ENCODE measurements at places on chromosomes 1 and 21. TPM values are rescaled to one million over a fixed set of nuclear protein-coding genes. Genes with fewer than 3 reads are reported as not detected.
A peak's percentile ranks its signal among the peaks of the same experiment; 100 is the strongest.

- H3K36me3 ChIP-seq = no peaks in the 10 kb centered on the region
- H3K27ac ChIP-seq = no peak overlapping the region
- H3K4me1 ChIP-seq = no peaks in the 10 kb centered on the region
- H3K27me3 ChIP-seq = no peaks in the 10 kb centered on the region
These were observed 34.4 kb downstream of the WLS start for GRCh38 chr1:68197891-68198290.

- no peak overlapping the region for H3K27ac ChIP-seq
- H3K4me1 ChIP-seq = peaks cover 15% of the 10 kb centered on the region
- H3K27me3 ChIP-seq = peaks cover 27% of the 10 kb centered on the region
- H3K4me3 ChIP-seq = no peak overlapping the region
These were observed 2.7 kb upstream of the CNN3 start for GRCh38 chr1:94929351-94930217.

DNA sequence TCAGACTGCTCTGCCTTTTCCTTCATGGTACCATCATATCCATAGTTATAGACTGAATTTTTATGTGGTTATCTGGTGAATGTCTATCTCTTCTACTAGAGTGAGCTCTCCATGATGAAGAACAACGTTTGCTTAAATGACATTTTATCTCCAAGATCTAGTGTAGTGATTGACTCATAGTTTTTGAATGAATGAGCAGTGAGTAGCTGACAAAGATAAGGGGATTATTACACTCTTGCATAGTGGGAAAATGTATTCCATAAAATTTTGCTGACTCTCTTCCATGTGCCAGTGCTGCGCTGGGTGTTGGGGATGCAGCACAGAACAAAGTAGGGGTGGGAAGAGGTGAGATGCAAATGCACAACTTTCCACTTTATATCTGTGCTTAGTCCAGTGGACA is 147.7 kb downstream of the TGFB2 start:
- H3K4me3 ChIP-seq = no peak overlapping the region
- H3K27ac ChIP-seq = no peak overlapping the region
- H3K27me3 ChIP-seq = peaks cover 13% of the 10 kb centered on the region
- H3K36me3 ChIP-seq = no peaks in the 10 kb centered on the region
- no peak for DNase-seq

- H3K27me3 ChIP-seq = peaks cover 64% of the 10 kb centered on the region
- H3K4me3 ChIP-seq = peak within 1 kb of the TSS; percentile 78
- no peaks in the 10 kb centered on the region for H3K36me3 ChIP-seq
- H3K27ac ChIP-seq = no peak within 1 kb of the TSS
- DNase-seq = peak; percentile 56
- peaks cover 22% of the 10 kb centered on the region for H3K4me1 ChIP-seq
These were observed at the start of gene MCOLN3 for GRCh38 chr1:85048296-85049064. MCOLN3 (minus strand) TSS chr1:85048500; CDS start chr1:85045360, 3,140 bp downstream.

- H3K4me1 ChIP-seq = no peaks in the 10 kb centered on the region
- no peak for DNase-seq
- H3K36me3 ChIP-seq = no peaks in the 10 kb centered on the region
- no peaks in the 10 kb centered on the region for H3K27me3 ChIP-seq
- H3K4me3 ChIP-seq = no peak overlapping the region
These were observed 254.3 kb upstream of the DAB1 start for GRCh38 chr1:57678138-57678537.

- H3K27ac ChIP-seq = no peak overlapping the region
- no peak for DNase-seq
- peaks cover 23% of the 10 kb centered on the region for H3K4me1 ChIP-seq
- H3K4me3 ChIP-seq = no peak overlapping the region
- peaks cover 4% of the 10 kb centered on the region for H3K36me3 ChIP-seq
These were observed 24.4 kb downstream of the KCNQ4 start for GRCh38 chr1:40808002-40808401.

DNA sequence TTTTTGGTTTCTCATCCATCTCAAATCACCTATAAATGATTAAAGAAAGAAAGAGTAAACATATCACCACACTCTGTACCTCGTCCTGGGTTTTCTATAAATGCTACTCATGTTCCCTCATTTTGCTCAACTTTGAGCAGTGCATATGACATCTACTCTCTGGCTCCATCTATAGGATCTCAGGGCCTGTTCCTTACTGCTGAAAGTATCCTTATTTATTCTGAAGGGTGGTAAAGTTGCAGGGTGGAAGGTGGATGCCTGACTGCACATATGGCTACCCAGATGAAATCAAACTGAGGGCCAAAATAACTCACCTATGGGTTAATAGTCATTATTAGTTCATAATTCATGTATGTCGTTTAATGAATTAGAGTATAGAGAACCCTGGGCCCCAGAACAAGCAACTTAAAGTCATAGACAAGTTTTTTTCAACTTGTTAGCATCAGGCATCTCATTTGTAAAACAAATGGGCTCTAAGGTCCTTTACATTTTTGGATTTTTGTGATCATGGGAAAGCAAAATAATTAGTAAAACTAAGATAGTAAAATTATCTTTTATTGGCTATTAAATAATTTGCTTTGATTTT is 46.5 kb downstream of the NCF2 start:
- H3K27me3 ChIP-seq = no peaks in the 10 kb centered on the region
- DNase-seq = peak; percentile 13
- H3K4me3 ChIP-seq = no peak overlapping the region
- H3K36me3 ChIP-seq = peaks cover 40% of the 10 kb centered on the region
- no peaks in the 10 kb centered on the region for H3K4me1 ChIP-seq

PTPN22 gene
- total RNA-seq = 59.8 TPM

C8B gene
- total RNA-seq = not detected

FAM163A gene
- total RNA-seq = not detected
